SK-N-SH (cell line): ENCODE measurements at places on chromosomes 12 and 14.
A peak's percentile ranks its signal among the peaks of the same experiment; 100 is the strongest.

GRCh38 chr14:100548939-100549338 lies 38.3 kb downstream of the BEGAIN start:
- DNase-seq, result no peak

DNA sequence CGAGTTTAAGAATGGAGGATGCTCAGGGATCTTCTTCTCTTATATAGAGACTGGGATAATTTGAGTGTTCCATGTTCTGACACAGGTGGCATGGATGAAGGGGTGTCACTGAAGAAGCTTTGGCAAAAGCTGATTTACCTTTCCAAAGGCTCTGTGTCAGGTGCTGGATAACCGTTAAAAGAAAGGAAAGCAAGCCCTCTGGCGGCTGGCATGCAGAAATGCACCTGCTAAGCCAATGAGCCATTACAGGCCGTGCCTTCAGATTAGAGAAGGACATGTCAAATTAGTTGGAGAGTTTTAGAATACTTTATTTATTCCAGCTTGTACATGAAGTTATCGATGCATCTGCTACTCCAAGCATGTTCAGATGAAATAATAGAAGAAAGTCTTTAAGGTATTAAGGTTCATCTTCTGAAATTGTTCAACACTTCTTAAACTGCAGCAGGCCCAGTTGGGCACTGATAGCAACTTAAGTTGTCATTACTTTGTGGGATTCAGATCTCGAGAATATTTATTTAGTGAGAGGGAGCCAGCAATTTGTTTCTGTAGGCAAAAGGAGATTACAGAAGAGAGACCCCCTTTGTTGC lies 678.2 kb downstream of the NRXN3 start:
- peak; percentile 16 for DNase-seq

- DNase-seq, result no peak
Observed at GRCh38 chr12:128483526-128484255, 216.7 kb downstream of the TMEM132C start.

GRCh38 chr14:71985538-71986189 lies 53.4 kb downstream of the RGS6 start:
- no peak for DNase-seq
